ENCODE measurements at places on chromosomes 4 and X.

- no peak for DNase-seq
Observed at GRCh38 chr4:163343604-163344146, at the start of gene NPY5R. Gene NPY5R (plus strand): TSS chr4:163343892. CDS start chr4:163350274, 6,382 bp downstream.

DNA sequence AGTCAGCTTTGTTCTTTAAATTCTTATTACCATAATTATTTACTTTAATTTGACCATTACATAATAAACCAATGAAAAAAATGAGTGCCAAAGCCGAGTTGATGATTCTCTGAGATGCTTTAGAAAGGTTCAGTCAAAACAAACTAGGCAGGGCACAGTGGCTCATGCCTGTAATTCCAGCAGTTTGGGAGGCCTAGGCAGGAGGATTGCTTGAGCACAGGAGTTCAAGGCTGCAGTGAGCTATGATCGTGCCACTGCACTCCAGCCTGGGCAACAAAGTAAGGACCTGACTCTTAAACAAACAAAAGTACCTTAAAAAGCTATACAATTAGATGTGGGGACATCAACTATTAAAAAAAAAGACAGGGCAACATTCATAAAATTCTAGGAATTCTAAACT, 75.0 kb downstream of the AFAP1 start:
- no peak for DNase-seq

DNA sequence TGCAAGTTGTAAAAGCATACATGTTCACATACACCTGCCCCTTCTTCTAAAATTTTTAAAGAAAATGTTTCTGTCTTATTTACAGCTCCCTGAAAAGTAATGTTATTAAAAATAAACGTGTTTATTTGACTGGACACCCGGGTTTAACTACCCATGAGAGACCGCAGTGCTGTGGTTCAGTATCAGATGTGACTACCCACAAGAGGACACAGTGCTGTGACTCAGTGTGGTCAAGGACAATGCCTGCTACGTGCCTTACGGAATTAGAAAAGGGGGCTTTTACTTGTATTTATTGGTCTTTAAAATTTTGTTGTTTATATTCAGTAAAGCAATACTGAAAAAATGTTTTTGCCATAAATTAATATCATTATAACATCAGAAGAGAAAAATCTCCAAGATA, 641.4 kb downstream of the TRIML1 start:
- DNase-seq: no peak

GRCh38 chr4:116357758-116358157, 727.6 kb downstream of the TRAM1L1 start:
- DNase-seq: no peak

DNA sequence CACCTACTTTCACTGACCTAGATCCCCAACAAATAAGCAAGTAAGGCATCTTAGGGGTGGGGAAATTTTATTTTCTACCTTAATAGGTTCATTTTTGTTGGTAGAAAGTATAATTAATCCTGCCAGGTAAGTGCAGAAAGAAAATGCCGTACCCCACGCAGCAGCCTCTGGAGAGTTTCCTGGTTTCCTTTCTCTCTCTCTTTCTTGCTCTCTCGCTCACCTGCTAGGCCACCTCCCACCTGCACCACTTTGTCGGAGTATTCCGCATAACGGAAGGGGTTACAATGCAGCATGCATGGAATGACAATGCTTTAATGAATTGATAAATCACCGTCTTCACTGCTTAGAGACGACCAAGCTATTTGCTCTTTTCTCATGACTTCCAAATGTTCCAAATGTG, 101.0 kb downstream of the SCD5 start:
- DNase-seq: no peak

- no peak for DNase-seq
Observed at GRCh38 chr4:108359130-108359985, 190.6 kb upstream of the LEF1 start.

GRCh38 chr4:189048119-189048518, 892.6 kb upstream of the FRG1 start:
- no peak for DNase-seq

- no peak for DNase-seq
Observed at GRCh38 chr4:11791797-11792196, 363.1 kb upstream of the HS3ST1 start.

GRCh38 chrX:47900833-47901232, 64.1 kb downstream of the ZNF81 start:
- DNase-seq: no peak

GRCh38 chr4:137545461-137545861, 13.2 kb upstream of the PCDH18 start:
- no peak for DNase-seq

DNA sequence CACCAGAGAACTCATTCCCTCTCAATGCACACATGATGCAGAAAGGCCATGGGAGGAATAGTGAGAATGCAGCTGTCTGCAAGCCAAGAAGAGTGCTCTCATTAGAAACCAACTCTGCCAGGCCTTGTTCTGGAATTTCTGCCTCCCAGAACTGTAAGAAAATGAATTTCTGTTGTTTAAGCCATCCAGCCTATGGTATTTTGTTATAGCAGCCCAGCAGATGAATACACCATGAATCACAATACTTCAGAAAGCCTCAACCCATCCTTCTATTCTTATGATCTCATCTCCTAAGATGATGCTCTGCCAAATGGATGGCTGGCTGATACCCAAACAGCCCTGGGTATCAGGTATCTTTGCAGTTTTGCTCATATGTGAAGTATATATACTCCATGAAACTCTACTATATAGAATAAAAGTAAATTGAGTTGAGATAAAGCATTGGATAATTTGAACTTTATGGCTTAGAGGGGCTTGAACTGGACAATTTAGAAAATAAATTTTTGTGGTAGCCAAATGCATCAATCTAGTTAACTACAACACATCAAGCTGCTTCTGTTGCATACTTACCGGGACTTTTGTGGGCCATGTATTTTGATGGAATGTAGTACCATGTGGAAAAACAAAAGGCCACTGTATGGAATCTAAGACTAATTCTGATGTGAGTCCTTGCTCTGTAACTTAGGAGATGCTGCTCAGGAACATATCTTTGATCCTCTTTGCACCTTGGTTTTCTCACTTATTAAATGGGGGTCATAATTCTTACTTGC, 245.9 kb downstream of the HS3ST1 start:
- DNase-seq: no peak

Data from NCI-H1092 (cell line).